Activated T-helper 2 cell treated with anti-CD3 and anti-CD28 coated beads, Interferon-gamma antibody, Interleukin-2, Interleukin-4, amounts not matched to agents 10 μg/mL and 5 μg/mL and 100 μg/mL, durations not matched to agents 14 hours and 24 hours and 36 hours (primary cell): ENCODE measurements at places on chromosomes 11 and 22. TPM values are rescaled to one million over a fixed set of nuclear protein-coding genes. Genes with fewer than 3 reads are reported as not detected.

GRCh38 chr11:58259983-58260382 lies 8.1 kb downstream of the OR10W1 start:
- no peak overlapping the region for H3K27ac ChIP-seq
- DNase-seq: no peak
- H3K4me1 ChIP-seq: no peaks in the 10 kb centered on the region

GRCh38 chr22:46681010-46681409 lies 57.0 kb downstream of the CERK start:
- H3K4me3 ChIP-seq: no peak overlapping the region
- H3K27me3 ChIP-seq: no peaks in the 10 kb centered on the region
- H3K36me3 ChIP-seq: peaks cover 33% of the 10 kb centered on the region

GRCh38 chr22:21652547-21653545 lies 10.7 kb downstream of the SDF2L1 start:
- peak overlapping the region; percentile 91 for H3K4me3 ChIP-seq
- H3K27me3 ChIP-seq: no peaks in the 10 kb centered on the region
- no peak overlapping the region for H3K27ac ChIP-seq

DNA sequence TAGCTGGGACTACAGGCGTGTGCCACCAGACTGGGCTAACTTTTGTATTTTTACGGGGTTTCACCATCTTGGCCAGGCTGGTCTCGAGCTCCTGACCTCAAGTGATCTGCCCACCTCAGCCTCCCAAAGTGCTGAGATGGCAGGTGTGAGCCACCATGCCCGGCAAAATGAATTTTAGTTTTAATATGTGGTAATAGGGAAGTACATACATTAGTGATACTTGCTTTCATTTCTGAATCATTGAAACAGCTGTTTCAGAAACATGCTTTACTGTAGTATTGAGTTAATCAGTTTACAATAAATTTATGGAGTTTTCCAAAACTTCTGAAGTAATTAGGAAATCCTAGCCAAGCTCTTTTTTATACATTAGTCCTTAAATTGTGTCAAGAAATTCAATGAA lies 15.6 kb downstream of the PCF11 start:
- H3K4me3 ChIP-seq: no peak overlapping the region
- H3K27me3 ChIP-seq: no peaks in the 10 kb centered on the region
- H3K27ac ChIP-seq: no peak overlapping the region
- no peak for DNase-seq
- peaks cover 72% of the 10 kb centered on the region for H3K36me3 ChIP-seq

- no peak overlapping the region for H3K4me3 ChIP-seq
- DNase-seq: no peak
- H3K27me3 ChIP-seq: no peaks in the 10 kb centered on the region
- H3K4me1 ChIP-seq: peaks cover 5% of the 10 kb centered on the region
- H3K36me3 ChIP-seq: peaks cover 21% of the 10 kb centered on the region
- H3K27ac ChIP-seq: no peak overlapping the region
These were observed 60.3 kb downstream of the ATXN10 start for GRCh38 chr22:45731798-45732495.

- no peak for DNase-seq
- no peaks in the 10 kb centered on the region for H3K27me3 ChIP-seq
- no peak overlapping the region for H3K27ac ChIP-seq
- no peak overlapping the region for H3K4me3 ChIP-seq
These were observed 243.6 kb upstream of the LUZP2 start for GRCh38 chr11:24253237-24253760.

DNA sequence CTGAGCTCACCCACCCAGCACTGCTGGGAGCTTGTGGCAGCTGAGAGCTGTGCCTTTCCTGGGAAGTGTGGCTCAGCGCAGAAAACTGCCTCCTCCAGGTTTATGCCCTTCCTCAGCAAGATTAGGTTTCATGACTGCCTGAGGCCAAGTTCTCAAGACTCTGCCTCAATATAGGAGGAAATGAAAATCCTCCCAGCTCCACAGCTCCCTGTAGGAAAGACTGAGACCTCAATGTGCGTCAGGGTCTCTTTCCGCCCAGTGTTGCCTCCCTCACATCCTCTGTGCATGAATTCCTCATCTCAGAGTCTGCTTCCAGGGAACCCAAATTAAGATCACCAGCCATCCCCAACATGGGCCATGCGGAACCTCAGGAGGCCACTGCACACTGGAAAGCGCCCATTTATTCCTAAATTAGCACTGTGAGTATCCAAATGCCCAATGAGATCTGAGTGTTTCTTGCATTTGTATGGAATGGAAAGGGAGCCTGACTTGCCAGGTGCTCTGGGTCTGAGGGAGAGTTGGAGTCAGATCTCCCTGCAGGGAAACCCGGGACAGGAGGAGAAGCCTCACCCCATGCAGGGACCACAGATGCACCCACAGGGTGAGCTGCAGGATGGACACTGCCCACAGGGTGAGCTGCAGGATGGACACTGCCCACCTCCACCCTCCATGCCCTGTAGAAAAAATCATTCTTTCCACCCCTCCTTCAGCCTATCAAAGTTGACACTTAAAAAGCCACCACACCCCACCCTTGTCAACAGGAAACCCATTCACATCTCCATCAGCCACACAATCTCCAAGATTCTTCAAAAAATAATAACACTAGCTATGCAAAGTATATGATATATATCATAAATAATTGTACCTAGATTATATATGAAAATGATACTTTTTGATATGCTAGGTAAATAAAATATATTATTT lies 97.4 kb upstream of the IGLL5 start:
- no peaks in the 10 kb centered on the region for H3K36me3 ChIP-seq
- no peak overlapping the region for H3K4me3 ChIP-seq
- no peak for DNase-seq
- H3K27ac ChIP-seq: no peak overlapping the region

- peaks cover 80% of the 10 kb centered on the region for H3K36me3 ChIP-seq
- H3K4me3 ChIP-seq: no peak overlapping the region
- H3K4me1 ChIP-seq: peaks cover 9% of the 10 kb centered on the region
These were observed 77.8 kb downstream of the SFI1 start for GRCh38 chr22:31574055-31574670.

DNA sequence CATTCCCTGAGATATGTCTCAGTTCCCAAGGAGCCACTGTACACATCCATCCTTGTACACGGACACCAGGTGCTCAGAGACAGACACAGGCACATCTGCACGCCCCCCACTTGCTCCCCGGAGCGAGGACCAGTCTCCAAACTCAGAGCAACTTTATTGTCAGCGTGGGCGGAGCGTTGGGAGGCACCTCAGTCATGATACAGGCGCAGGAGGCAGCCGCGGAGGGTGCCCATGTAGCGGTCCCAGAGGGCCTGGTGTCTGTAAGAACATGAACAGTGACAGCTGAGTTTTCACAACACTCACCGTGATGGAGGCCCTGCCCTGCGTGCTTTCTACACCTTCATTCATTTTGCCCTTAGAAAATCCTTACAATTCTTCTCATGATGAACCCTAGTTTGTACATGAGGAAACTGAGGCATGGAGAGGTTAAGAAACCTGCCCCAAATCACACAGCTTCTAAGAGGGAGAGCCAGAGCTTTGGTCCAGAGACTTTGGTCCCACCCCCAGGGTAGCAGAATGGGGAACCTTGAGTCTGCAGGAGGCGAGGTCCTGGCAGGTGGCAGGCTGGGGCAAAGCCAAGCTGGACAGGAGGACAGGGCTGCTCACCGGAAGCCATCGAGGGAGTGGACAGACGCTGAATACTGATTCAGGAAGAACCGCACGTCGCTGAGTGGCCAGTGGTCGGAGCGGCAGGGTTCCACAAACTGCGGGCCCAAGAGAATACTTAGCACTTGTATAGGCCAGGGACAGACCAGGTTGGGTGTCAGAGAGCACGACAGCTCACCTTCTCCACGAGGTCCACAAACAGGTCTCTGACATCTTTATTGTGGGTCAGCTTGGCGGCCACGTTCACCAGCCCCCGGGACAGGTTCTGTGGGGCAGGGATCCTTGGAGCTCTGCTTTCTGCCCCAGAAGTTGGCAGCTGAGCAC lies 4.2 kb downstream of the FIBP start:
- no peaks in the 10 kb centered on the region for H3K27me3 ChIP-seq
- H3K36me3 ChIP-seq: peaks cover 55% of the 10 kb centered on the region
- no peak overlapping the region for H3K4me3 ChIP-seq
- peaks cover 36% of the 10 kb centered on the region for H3K4me1 ChIP-seq
- H3K27ac ChIP-seq: peak overlapping the region; percentile 58
- no peak for DNase-seq

DNA sequence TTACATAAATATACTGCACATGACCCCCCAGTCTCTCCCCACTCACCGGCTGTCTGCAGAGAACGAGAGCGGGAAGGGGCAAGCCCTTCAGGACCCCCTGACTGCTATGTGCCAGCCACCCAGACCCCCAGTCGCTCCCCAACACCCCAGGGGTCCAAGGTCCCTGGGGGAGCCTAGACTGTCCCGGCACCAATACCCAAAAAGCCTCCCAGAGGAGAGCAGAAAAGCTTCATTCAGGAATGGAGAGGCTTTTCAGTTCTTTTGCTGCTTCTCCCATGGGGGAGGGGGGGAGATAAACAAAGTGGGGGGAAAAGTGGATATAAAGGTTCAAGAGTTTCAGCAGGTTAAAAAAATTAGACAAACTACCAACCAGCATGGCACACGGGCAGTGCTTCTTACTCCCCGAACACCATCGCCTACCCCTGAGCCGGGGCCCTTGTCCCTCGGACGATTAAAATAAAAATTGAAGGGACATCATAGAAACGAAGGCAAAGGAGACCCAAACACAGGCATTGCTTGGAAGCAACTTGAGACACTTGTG lies 1.3 kb downstream of the CSNK1E start:
- no peaks in the 10 kb centered on the region for H3K27me3 ChIP-seq
- no peak for DNase-seq
- peak overlapping the region; percentile 91 for H3K27ac ChIP-seq
- peaks cover 42% of the 10 kb centered on the region for H3K4me1 ChIP-seq
- H3K4me3 ChIP-seq: peak overlapping the region; percentile 89
- H3K36me3 ChIP-seq: peaks cover 22% of the 10 kb centered on the region

DNA sequence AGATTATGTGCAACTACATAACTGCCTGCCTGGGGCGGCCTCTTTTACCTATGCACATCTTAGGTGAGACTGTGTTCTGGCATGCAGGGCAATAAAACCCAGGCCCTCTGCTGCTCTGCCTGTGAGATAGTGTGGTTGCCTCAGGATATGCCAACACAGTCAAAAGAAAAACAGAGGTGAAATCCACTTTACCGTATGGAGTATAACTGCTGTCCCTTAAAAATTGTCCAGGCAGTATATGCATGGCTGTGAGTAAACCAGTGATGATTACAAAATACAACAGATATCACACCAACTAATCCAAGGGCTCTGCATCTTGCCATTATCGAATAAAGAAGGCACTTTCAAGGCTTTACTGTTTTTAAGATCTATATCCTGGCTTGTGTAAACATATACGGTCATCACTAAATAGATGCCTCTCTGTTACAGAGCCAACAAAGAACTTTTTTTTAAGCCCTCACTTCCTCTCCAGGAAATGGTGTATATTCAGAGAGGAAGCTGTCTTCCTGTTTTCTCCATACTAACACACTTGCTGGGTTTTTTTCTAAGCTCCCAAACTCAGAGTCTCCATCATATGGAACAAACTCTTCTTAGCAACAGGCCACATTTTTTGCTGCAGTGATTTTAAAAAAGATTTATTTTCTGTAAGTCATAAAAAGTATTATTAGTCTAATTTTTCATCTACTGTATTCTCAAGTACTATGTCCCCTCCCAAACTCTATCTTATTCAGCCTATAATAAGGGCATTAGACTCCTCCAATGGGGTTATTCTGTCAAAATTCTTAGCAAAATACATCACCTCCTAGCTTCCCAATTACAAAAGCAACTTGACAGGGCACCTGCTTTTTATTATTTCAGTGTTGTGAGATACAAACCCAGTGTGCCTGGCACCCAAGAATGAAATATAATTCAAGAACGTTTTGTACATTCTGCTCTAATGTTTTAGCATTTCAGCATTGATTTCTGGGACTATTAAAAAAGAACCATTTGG lies 135.2 kb downstream of the MAML2 start:
- H3K27me3 ChIP-seq: no peaks in the 10 kb centered on the region
- DNase-seq: no peak
- H3K4me1 ChIP-seq: peaks cover 76% of the 10 kb centered on the region
- H3K27ac ChIP-seq: peak overlapping the region; percentile 85

DNA sequence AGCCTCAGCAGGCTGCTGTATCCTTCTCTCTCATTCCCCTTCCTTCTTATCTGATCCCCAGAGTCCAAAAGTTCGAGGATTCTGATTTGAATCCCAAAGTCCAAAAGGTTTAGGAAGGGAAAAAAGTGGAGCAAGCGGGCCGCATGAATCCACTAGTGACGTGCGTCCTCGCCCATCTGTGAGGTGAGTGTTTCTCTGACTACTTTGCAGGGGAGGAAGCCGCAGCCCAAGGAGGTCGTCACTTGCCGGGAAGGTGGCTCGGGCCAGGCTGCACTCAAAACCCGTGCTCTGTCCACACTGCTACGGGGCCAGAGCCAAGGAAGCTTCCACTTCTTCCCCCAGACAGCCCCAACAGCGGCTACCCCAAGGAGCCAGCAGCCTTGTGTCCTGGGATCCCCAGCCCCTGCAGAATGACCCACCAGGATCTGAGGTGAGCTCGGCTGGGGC lies 16.3 kb downstream of the SLC25A18 start:
- no peaks in the 10 kb centered on the region for H3K36me3 ChIP-seq
- DNase-seq: no peak

GRCh38 chr11:122405547-122406341 lies 249.8 kb upstream of the UBASH3B start:
- H3K36me3 ChIP-seq: no peaks in the 10 kb centered on the region
- no peak overlapping the region for H3K4me3 ChIP-seq
- no peak for DNase-seq
- H3K27me3 ChIP-seq: no peaks in the 10 kb centered on the region
- no peaks in the 10 kb centered on the region for H3K4me1 ChIP-seq

DNA sequence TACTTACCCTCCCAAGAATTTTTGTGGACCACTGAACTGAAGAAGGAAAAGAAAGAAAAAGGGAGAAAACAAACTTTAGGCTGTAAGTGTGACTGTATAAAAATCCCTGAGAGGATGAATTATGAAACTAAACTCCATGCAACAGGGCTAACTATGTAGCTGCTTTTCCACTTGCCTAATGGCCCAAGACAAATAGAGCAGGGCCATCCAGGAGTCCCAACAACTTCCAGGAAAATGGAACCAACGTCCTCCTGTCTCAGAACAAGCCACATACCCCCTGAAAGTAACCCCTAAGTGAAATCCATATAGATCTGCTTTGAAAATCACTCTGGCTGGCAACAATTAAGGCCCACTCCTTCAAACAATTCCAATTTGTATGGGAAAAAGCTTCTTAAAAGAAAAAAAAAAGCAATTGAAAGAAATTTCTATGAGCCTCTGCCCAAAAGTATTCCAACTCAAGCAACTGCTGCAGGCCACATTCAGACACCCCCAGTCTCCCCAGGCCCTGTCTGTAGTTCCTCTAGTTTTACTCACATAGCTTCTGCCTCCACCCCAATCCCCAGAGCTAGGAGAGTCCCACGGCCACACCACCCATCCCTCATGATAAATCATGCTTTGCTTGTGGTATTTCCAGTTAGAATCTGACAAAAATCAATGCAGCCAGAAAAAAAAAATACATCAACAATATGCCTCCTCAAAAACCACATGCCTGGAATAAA lies 12.7 kb downstream of the RBFOX2 start:
- H3K4me1 ChIP-seq: no peaks in the 10 kb centered on the region
- no peak overlapping the region for H3K4me3 ChIP-seq
- H3K36me3 ChIP-seq: no peaks in the 10 kb centered on the region
- no peak for DNase-seq

MMP8 gene
- total RNA-seq: not detected in 2 replicates

DGAT2 gene
- total RNA-seq: 2.6 and 3.0 TPM in 2 replicates

CNGA4 gene
- total RNA-seq: not detected in 2 replicates

OR8A1 gene
- total RNA-seq: not detected in 2 replicates

MUC5AC gene
- not detected in 2 replicates for total RNA-seq

YIF1A gene
- 78.9 and 85.2 TPM in 2 replicates for total RNA-seq

GRK3 gene
- total RNA-seq: 60.2 and 61.4 TPM in 2 replicates

OR5P2 gene
- not detected in 2 replicates for total RNA-seq

APOBEC3G gene
- 61.4 and 63.7 TPM in 2 replicates for total RNA-seq

MPPED1 gene
- not detected in 2 replicates for total RNA-seq

KRTAP5-2 gene
- not detected in 2 replicates for total RNA-seq

MMP10 gene
- total RNA-seq: not detected in 2 replicates
